ENCODE measurements at places on chromosomes 13 and 19.
A peak's percentile ranks its signal among the peaks of the same experiment; 100 is the strongest.

DNA sequence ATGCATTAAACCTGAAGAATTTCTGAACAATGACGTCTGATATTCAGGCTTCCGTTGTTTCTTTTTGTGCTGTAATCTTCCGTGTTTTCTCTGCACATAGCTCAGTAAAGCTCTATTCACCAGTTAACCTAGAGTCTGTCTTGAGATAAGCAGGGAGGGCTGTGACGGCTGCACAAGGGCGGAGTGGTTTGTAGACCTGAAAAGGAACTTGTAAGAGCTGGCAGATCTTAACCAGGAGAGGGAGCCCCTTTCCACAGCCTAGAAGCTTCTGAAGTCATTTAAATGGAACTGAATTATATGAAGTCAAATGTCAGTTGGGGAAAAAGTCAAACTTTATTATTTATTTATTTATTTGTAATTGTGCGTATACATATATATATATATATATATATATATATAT lies 27.5 kb downstream of the DPRX start:
- no peak for DNase-seq

DNA sequence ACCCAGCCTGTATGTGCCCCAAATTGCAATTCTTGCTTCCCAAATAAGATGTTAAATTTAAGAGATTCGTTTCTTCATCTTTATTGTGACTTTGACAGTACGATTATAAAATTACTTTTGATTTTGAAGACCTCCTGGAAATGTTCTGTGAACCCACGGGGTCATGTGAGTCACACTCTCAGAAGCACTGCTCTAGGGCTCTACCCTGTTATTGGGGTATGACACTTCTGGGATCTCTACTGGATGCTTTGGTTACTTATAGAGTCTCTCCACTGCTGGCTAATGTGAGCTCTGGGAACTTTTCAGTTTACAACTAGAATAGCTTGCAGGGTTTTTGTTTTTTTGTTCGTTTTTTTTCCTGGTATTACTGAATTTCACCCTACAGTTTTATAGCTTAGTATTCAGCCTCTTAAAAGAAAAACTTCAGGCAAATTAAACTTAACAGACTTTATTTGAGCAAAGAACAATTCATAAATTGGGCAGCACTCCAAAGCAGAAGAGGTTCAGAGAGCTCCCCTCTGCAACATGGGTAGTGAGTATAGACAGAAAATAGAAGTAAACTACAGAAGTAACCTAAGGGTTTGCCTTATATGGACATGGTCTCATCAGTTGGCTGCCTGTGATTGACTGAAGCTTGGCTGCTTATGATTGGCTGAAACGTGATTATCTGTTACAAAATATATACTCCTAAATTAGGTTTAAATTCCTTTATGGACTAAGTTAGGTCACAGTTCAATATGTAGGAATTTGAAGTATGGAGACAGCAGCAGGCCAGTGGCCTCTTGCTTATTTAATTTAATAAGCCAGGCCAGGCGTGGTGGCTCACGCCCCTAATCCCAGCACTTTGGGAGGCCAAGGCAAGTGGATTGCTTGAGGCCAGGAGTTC lies 28.5 kb upstream of the PSPC1 start:
- no peak for DNase-seq

- no peak for DNase-seq
Measured at GRCh38 chr19:29508181-29508580, 17.6 kb upstream of the VSTM2B start.

GRCh38 chr19:37975071-37975470 lies 68.1 kb downstream of the SIPA1L3 start:
- no peak for DNase-seq

DNA sequence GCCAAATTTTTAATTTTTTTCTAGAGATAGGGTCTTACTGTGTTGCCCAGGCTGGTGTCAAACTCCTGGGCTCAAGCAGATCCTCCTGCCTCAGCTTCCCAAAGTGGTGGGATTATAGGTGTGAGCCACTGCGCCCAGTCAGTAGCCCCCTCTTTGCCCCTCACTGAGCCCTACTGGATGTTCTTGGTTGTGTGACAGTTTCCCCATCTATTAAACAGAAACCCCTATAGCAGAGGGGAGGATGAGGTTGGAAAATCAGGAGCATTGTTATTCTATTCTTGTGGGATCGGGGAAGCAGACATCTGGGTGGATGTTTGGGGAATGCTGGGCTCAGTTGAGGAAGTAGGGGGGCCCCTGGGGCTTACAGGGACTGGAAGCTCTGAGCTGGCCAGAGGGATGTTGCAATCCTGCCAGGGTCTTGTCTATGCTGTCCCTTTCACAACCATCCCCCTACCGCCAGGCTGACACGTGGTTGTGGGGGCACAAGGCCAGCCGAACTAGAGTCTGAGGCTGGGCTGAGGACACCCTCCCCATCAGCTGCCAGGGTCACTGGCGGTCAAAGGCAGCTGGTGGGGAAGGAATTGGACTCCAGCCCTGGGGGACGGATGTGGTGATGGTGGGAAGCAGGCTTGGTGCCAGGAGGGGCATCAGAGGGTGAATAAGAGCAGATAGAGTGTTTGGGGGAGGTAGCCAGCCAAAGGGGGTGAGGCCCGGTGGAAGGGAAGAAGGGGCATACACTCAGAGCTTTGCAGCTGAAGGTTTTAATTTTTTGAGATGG lies 10.9 kb downstream of the APOC1 start:
- DNase-seq: peak; percentile 68

GRCh38 chr19:52397310-52398080 lies at the start of gene ZNF528:
ZNF528 (plus strand) TSS chr19:52397849; CDS start chr19:52402014, 4,165 bp downstream.
- peak; percentile 63 for DNase-seq

DNA sequence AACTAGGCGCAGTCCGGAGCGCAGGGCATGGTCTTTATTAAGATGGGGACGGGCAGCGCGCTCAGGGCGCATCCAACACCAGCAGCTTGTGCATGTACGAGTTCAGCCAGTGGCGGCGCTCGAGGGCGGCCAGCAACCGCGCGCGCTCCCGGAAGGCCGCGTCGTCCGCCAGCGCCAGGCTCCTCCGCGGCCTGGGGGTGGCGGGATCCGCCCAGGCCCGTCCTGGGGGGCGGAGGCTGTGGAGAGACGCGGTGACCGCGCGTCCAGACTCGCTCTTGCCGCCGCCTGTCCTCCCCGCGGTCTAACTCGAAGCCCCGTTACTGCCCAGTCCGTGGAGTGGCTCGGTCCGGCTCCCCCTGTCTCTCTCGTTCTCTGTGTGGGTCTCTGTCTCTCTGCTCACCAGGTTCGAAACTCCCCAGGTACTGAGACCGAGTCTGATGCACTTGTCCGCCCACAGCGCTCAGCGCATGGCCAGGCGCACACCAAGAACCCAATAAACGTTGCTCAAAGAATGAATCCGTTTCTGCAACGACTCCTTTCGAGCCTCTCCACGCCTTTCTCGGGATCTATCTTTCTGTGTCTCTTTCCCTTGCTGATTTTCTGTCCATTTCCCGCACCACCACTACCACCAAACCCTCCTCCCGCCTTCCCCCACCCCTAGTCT lies 702 bp downstream of the PTH2 start:
- DNase-seq: no peak

- DNase-seq: no peak
Measured at GRCh38 chr13:113981194-113981605, 7.3 kb upstream of the C13orf46 start.

GRCh38 chr19:41897181-41897580 lies 14.2 kb downstream of the ARHGEF1 start:
- DNase-seq: no peak

Measured in AML-193 (cell line).